ENCODE measurements at places on chromosomes 11 and 22.
A peak's percentile ranks its signal among the peaks of the same experiment; 100 is the strongest.

- no peak for DNase-seq
These were observed 5.6 kb downstream of the CSTPP1 start for GRCh38 chr11:46942172-46942571.

GRCh38 chr11:2837096-2837601 is 48.4 kb downstream of the CDKN1C start:
- DNase-seq: peak; percentile 52

DNA sequence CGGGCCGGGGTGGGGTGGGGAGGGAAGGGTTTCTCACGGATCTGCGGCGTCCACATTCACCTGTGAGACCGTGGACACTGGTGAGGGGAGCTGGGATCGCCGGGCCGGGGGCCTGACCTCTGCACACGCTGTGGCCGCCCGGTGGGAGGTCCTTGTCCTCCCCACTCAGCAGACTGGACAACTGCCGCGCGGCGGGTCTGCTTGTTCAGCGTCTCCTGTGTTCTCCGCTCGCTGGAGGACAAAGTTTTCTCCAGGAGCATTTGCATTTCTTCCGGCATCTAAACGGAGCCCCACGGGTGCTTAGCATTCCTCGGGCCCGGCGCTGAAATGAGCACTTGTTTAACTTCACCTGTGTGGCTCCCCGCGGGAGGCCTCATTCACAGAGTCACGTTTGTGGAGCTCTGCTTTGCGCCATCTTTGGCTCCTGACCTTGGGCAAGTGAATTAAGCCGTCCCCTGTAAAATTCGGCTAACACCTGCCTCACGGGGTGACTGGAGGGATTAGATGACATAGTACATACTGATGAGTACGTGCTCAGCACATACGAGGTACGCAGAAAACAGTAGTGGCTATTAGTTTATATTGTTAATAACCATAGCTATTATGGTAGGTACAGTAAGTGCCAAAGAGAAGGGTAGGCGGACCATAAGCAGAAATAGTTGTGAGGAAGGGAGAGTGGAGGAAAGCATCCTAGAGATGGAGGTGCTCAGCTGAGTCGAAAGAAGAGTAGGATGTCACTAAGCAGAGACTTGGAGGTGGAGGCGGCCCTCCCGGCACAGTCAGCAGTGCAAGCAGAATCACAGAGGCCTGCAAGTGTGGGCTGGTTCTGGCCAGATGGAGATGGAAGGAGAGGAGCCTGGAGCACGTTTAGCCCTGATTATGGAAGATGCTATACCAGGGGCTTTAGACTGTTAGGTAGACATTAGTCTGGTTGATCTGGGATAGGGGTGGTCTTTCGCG is 885 bp downstream of the TRMU start:
- peak; percentile 12 for DNase-seq

DNA sequence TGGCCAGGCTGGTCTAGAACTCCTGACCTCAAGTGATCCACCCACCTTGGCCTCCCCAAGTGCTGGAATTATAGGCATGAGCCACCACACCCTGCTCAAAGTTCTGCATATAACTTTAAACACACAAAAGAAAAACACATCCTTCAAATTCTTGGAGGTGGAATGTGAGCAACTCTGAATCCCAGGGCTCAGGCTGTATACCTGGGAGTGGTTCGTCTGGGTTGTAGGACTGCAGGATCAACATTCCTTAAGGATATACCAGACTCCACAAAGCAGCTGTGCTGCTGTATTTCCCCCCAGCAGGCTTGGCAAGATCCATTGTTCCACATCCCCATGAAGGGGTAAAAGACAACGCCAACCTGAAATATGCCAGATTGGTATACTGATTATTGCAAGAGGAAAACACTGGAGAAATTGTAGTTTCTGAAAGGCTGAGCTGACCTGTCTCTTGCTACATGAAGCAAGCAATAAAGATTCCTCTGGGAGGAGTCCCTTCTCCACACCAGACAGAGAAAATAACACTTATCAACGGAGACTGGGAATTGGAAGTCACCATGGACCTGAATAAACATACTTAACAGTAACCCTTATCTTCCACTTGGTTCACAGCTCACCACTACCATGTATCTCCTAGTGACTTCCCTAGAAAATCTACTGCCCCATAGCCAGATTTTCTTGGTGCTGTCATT is 12.2 kb upstream of the RPS3 start:
- no peak for DNase-seq

- DNase-seq: no peak
These were observed 83.5 kb upstream of the LUZP2 start for GRCh38 chr11:24413391-24413790.

- DNase-seq: peak; percentile 66
These were observed 43.0 kb upstream of the USP47 start for GRCh38 chr11:11798586-11799438.

- no peak for DNase-seq
These were observed 11.4 kb upstream of the KCNJ1 start for GRCh38 chr11:128878455-128878854.

DNA sequence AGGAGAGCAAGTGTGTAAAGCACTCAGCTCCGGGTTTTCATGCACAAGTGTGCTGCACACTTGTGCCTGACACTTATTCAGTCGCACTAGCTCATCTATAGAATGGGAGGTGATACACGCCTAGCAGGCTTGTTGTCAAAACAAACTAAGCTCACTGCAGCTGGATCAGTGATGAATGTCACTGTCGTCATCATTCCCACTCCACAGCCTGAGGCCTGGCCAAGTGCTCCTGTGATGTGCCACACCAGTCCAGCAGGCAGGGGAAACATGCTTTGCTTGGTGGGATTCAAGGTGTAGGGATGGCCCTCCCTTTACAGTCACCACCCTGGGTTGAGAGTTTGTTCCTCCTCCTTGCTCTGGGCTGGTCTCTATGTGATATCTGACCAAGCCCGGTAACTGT is 6.8 kb downstream of the MPST start:
- DNase-seq: no peak

DNA sequence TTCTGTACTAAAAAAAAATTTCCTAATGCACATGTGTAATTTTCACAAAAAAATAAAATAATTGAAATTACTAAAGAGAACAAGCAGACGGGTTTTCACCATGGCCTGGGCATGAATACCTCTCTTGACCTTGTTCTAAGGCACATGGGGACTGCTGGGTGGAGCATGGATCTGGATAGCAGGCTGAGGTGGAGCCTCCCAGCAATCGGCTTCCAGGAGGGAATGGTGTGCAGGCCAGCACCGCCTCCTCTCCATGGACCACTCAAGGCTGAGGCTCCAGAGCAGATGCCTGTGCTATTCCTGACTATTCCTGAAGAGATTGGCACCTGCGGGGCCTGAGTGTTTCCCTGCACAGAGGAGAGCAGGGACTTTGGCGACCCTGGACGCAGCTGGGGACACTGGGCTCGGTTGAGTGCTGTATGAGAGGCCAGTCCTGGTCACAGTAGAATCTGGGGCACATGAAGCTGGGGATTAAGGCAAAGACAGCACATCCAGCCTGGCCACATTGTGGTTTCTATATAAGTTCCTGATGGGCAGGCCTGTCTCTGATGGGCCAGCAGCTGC is 963.6 kb downstream of the BRD1 start:
- no peak for DNase-seq

GRCh38 chr11:7688238-7688826 is 15.0 kb upstream of the CYB5R2 start:
- peak; percentile 23 for DNase-seq

DNA sequence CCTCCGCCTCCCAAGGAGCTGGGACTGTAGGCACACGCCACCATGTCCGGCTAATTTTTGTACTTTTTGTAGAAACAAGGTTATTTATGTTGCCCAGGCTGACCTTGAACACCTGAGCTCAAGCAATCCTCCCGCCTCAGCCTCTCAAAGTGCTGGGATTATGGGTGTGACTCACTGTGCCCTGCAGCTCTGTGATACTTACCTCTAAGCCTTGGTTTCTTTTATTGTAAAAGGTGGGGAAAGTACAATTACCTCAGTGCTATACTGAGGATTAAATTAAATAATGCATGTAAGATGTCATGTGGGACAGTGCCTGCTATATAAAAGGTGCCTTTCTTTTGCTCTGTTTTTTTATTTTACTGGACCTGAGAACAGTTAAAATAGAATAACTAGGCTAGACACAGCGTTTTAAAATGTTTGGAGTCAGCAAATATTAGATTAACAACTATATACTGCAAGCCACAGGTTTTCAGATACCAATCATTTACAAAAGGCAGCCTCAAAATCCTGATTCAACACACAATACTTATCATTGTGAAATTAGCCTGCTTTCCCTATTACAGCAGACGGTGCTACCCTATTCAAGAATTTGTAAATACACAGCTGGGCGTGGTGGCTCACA is 30.0 kb downstream of the PRR14L start:
- no peak for DNase-seq

DNA sequence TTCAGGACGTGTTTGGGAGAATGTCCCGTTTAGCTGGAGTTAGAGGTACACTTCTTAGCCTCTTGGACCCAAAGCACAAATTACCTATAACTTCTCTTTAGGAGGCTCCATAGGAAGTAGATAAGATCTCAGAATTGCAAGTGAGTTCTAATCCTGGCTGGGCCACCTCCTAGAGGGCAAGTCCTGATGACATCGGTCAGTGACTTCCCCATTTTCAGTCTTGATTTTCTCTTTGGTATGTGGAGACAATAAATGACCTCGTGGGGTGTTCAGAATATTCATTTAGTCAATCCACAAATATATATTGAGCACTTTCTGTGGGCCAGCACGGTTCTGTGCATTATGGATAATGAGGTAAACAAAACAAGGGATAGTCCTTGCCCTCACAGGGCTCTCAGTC is 208.6 kb downstream of the CWF19L2 start:
- DNase-seq: no peak

GRCh38 chr11:110072930-110073329 is 20.3 kb upstream of the ZC3H12C start:
- no peak for DNase-seq

- DNase-seq: peak; percentile 74
These were observed 19.2 kb downstream of the AP2A2 start for GRCh38 chr11:944711-945470.

DNA sequence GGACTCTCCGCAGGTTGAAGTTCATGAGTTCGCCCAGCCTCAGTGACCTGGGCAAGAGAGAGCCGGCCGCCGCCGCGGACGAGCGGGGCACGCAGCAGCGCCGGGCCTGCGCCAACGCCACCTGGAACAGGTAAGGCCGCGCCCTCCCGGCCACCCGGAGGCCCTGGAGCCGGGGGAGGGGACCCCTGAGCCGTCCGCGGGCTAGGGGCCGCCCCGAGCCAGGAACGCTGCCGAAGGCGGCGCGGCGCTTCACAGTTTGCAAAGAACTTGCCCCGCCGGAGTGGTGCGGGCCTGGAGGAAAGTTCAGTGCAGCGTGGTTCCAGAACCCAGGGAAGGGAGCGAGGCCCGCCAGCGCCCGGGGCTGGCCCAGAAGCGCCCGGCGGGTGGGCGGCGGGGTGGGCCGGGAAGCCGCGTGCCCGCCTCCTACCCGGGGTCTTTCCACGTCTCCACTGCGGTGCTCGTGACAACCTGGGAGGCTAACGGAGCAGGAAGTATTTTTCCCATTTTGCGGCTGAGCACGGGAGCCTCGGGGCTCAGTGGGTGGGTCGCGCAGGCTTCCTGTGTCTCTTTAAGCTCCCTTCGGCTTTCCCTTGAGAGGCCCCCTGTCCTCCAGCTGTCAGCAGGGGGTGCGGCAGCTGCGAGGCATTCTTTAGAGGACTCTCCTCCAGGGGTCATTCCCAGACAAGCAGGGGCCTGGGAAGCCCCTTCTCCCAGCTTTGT is 635 bp downstream of the PRR5 start:
- DNase-seq: no peak

DNA sequence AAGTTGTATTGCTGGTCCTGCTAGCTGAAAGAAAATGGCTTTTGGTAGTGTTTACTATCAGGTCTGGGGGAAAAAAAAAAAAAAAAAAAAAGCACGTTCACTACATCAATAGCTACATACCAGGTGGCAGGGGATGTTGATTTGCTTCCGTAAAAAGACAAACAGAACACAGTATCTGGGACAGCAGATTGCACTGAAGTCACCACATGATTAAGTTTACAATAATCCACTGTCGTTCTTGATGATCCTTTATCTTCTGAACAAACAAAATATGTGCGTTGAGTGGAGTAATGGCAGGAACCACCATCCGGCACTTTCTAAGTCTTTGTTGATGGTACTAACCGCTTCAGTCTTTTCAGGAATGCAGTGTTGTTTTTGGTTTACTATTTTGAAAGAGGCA is 48.7 kb downstream of the DDX6 start:
- DNase-seq: peak; percentile 89

GRCh38 chr11:2012440-2012839 is 14.8 kb upstream of the H19 start:
- no peak for DNase-seq

DNA sequence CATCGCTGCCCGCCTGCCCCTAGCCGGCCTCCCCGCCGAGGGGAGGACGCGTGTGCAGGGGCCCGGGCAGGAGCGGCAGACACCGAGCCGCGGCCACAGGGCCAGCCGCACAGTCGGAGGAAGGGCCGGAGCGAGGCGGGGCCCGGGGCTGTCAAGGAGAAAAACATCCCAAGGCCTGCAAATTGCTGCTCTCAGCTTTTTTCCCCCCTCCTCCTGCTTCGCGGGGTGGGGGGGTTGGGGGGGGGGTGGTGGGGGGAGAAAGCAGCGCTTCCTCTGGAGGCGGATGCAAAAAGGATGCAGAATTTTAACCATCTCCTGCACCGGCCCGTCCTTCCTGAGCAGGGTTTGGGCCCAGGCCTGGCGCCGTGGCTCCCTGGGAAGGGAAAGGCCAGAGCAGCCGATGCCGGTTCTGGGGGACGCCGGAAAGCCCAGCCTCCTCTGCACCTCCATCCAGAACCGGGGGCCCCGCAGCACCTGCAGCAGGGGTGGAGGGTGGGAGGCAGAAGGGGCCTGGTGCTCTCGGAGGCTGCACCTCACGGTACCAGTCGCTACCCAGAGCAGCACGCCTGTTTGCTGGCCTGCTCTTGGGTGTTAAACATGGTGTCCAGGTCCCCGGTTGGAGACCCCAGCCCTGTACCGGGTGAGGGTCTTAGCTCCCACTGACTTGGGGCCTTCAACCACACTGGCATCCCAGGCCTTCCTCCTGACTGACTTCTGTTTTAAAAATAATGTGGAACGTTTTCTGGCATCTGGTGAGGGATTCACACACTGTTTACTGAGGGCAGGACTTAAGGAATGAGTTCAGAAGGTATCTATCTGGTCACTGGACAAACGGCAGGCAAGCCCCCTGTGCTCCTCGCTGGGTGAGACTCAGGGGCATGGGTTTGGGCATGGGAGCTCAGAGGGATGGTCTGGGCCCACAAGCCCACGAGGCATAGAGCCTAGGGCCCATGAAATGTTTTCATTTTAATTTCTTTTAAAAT is 77.4 kb upstream of the WNT7B start:
- peak; percentile 65 for DNase-seq

DNA sequence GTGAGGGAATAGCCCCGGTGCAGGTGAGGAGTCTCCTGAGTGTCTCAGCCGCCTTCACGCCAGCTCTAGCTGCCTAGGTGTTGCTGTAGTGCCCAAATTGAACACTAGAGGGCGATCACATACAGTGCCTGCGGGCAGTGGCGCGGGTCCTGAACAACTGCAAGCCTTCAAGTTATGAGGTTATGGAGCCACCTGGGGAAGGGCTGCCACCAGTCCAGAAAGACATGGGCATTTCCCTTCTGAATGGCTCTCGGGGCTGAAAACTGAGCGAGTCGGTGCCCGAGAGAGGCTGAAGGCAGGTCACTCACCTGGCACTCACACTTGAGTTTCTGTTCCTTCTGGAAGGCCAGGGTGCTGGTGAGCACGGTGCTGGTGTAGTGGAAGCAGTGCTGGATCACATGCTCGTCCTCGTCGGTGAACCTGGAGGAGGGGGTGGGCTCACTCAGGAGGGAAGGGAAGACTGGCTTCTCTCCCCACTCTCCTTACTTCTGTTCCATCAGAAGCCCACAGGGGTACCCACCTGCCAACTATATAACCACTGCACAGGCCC is 88.4 kb downstream of the PDE2A start:
- peak; percentile 37 for DNase-seq

- DNase-seq: peak; percentile 73
These were observed 199.3 kb downstream of the PGR start for GRCh38 chr11:100930185-100930778.
